Right ventricle myocardium superior (tissue), 1 donor: ENCODE measurements at places on chromosomes 2 and 18. TPM values are rescaled to one million over a fixed set of nuclear protein-coding genes. Genes with fewer than 3 reads are reported as not detected.
A peak's percentile ranks its signal among the peaks of the same experiment; 100 is the strongest.

FAM228A gene
- 0.16 TPM for total RNA-seq

SH3BP4 gene
- total RNA-seq: 9.0 TPM

SP140 gene
- total RNA-seq: 0.56 TPM

KIAA2012 gene
- total RNA-seq: not detected

ASAP2 gene
- 10.7 TPM for total RNA-seq

VAMP8 gene
- total RNA-seq: 16.9 TPM

SFT2D3 gene
- total RNA-seq: 3.2 TPM

AMER3 gene
- total RNA-seq: not detected

SLC19A3 gene
- 2.1 TPM for total RNA-seq

CFAP221 gene
- 0.67 TPM for total RNA-seq

SIX2 gene
- 0.65 TPM for total RNA-seq

HRH4 gene
- not detected for total RNA-seq

SFTPB gene
- total RNA-seq: 0.46 TPM

DNA sequence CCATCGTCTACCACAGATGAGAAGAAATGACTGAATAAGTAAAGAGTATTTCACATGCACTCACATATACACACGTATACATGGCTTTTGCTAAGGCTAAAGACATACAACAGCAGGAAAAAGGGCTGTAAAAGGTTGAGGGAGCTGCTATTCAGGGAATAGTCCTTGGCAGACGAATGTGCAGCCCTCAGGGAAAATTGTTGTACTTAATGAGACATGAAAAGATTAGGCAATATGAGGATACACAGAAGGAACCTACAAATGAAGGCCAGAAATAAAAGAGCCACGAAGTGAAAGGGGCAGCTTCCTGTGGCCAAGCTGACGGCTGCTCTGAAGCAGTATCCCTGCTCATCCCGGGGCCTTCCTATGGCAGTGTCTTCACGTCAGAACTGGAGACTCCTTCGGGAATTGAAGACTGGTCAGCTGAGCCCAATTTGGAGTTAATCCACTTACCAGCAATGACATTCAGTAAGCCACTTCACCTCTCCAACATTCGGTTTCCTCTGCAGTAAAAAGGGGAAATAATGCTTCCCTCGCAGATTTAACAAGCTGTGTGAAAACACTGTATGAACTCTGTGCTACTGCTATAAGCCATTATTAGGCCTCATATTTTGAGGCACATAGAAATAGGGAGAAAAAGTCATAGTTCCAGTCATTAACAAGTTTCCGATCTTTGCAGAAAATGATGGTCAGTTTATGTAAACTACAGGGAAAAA, 221.8 kb downstream of the STK39 start:
- DNase-seq: no peak

GRCh38 chr2:29281086-29281915, 166.1 kb downstream of the CLIP4 start:
- no peak for DNase-seq

- DNase-seq: no peak
Observed at GRCh38 chr2:20178666-20179465, 46.1 kb downstream of the SDC1 start.

DNA sequence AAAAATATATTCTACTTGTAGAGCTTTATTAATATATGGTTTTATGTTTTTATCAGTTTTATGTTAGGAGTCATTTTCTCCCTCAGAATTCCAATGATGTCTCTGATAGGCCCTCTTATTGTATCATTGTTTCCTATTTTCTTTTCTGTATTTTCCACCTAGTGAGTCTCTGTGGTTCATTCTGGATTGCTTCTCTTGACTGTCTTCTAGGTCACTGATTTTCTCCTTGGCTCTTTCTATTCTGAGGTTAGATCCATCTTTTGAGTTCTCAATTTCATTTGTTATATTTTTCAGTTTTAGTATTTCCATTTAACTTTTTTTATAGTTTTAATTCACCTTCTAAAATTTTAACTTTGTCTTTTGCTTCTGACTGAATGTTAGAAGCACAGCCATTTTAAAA, 37.6 kb downstream of the EIF5B start:
- DNase-seq: no peak

DNA sequence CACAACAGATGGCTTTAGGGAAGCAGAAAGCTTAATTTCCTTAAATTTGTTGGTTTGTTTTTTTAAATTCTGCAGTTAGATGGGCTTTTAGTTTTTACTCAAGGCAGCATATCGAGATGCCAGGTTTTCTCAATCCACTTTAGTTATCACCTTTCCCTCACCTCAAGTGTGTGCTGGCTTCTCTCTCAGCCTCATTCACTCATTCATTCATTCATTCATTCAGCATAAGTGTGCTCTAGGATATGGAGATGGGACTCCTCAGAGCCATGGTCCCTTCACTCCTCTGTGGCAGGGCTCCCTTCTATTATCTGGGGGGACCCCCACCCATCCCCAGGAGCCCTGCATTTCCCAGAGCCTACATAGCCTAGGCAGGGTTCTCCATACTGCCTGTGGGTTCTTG, 19.0 kb downstream of the VIL1 start:
- no peak for DNase-seq

GRCh38 chr2:104752504-104752903, 101.4 kb upstream of the POU3F3 start:
- no peak for DNase-seq

GRCh38 chr18:74281011-74281979, 10.5 kb downstream of the CYB5A start:
- DNase-seq: no peak

GRCh38 chr2:61910603-61911002, 5.1 kb downstream of the COMMD1 start:
- no peak for DNase-seq

- DNase-seq: no peak
Observed at GRCh38 chr18:32072321-32072720, 19.4 kb upstream of the RNF138 start.

- no peak for DNase-seq
Observed at GRCh38 chr18:21210278-21210677, 31.8 kb upstream of the GREB1L start.

GRCh38 chr2:70070542-70071268, 16.6 kb upstream of the PCBP1 start:
- DNase-seq: peak; percentile 55

DNA sequence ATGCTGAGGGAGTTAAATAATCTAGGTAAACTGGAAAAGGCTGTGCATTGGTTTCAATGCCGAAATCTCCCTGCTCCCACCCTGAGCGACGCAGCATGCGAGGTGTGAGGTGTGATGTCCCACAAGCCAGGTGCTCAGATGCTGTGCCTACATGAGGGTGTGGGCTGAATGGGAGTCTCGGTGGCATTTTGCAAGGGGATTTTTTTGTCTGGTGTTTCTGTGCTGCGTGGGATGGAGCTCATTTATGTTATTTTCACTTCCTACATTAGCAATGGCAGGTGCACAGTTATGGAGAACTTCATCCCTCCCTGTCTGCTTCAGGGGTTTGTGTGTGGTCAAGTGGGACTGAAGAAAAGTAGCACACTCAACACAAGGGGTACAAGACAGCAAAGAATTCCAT, 110.2 kb upstream of the CCDC68 start:
- DNase-seq: no peak

- no peak for DNase-seq
Observed at GRCh38 chr2:100239486-100240210, 82.7 kb downstream of the LONRF2 start.

DNA sequence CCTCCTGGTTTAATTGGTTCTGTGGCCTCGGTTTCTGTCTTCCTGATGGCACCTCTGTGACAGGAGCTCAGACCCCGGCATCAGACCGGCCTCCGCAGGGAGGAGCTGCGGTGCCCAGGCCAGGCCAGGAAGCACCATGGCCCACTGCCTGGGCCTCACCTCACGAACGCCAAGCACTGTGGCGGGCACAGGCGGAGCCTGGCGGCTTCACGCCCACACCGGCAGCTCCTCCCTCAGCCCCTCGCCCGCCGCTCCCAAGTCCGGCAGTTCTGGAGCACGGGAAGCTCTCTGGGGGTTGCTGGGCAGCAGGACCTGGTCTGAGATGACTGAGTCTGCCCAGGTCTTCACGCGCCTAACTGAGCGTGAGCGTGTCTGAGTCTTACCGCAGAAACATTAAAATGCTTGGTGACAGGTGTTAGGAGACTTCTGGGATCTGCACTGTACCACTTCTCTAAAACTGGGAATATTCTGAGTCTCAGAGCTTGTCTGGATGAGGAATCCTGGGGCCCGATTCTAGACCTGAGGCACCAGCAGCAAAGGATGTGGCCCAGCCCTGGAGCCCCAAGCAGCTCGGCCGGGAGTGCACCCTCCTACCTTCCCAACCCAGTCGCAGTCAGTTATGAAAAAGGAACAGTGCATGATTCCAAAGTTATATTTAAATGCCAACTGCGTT, 21.9 kb downstream of the RTP5 start:
- DNase-seq: no peak
